ENCODE measurements at places on chromosomes 12 and 14.

DNA sequence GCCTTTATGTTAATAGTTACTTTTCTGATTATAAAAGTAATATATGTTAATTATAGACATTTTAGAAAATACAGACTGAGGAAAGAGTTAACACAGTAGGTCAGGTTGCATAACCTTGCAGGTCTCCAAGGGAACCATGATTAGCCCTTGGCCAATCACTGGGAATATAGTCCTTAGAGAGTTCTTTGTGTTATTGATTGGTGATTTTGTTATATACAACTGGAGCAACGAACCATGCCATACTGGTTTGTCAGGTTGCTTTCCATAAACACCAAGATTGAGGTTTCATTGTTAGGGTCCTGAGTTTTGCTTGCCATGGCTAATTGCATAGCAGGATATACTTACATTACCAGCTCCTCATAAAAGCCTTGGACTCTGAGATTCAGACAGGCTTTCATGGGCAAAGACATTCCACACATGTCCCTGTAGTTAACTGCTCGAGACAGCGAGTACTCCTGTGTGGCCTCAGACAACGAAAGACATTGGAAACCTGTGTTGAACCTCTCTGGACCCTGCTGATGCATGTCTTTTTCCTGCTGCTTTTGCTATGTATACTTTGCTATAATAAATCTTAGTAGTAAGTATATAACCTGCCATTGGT, 33.7 kb downstream of the MAPK1IP1L start:
- DNase-seq: no peak

DNA sequence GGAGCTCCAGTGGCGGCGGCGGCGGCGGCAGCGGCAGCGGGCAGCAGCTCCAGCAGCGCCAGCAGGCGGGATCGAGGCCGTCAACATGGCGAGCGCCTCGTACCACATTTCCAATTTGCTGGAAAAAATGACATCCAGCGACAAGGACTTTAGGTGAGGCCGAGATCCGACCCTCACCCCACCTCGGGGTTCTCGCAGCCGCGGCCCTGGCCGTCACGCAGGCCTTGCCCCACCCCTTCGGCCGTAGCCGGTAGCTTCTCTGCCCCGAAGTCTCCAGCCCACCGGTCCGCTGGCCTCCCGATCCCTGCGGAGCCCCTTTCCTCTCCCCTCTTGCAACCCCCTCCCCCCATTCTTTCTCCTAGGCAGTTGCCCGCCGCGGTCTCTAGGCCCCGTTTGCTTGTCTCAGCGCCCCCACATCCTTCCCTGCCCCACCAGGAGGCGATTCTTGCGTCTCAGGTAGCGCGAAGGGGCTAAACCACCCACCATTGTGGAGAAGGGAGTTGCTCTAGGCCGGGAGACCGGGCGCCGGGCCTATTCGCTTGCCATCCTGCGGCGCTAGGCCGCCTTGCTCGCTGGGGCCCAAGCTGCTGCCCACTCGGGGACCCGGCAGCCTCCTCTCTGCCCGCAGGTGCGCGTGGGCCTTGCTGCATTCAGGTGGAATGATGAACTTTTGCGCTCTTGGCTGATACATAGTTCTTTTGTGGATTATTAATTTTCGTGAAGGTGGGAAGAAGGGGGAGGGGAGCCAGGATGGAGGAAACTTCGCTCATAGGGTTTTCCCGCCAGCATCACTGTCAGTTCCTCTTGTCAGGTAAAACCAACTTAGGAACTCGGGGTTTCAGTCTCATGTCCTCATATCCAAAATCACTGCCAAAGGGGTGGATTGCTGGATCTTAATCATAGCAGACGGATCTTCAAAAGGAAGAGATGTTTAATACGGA, 745 bp downstream of the CAND1 start:
- DNase-seq: peak; percentile 29

GRCh38 chr14:103130965-103131364, 7.7 kb downstream of the TNFAIP2 start:
- DNase-seq: no peak

DNA sequence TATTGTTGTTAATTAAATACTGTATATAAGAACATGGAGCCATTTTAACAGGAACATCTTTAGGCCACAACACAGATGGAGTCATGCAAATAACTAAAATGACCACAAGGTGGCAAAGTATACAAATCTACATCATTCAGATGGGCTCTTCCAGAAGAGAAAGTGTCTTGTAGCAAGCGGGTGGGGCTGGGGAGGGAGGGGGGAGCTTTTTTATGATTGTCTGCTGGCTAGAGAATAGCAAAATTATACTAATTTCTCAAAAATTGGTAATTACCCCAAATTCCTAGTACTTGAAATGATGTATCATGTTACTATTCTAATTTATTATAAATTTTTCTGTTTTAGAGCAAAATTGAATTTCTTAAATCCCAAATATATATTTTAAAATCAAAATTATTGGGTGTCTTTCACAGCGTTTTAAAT, 378.7 kb downstream of the PRKD1 start:
- no peak for DNase-seq

GRCh38 chr14:73887694-73888459, 1.2 kb downstream of the ZNF410 start:
- DNase-seq: no peak

DNA sequence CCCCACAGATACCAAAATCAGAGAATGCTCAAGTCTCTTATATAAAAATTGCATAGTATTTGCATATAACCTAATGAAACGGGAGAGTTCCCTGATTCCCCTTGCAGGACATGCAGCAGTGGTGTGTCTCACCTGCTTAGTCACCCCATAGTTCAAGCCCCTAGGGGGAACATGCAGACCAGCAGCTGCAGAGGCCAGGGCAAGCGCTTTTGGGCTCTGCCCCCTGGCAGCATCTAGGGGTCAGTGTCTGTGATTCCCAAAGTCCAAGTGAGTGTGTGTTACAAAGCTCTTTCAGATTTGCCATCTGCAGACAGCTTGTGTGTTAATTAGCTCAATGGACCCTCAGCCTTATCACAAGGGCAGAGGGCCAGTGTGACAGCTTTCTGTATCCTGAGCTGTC, 110.1 kb downstream of the DNAI7 start:
- no peak for DNase-seq

DNA sequence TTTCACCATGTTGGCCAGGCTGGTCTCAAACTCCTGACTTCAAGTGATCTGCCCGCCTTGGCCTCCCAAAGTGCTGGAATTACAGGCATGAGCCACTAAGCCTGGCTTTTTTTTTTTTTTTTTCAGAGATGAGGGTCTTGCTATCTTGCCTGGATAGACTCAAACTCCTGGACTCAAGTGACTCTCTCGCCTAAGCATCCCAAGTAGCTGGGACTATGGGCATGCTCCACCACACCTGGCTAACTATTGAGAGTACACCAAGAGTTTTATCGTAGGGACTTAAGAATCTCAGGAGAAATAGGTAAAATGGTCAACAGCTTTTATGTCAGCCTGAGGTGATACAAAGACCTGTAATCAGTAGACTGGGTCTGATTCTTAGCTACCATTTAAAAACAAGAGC, 31.2 kb upstream of the SIX1 start:
- no peak for DNase-seq

DNA sequence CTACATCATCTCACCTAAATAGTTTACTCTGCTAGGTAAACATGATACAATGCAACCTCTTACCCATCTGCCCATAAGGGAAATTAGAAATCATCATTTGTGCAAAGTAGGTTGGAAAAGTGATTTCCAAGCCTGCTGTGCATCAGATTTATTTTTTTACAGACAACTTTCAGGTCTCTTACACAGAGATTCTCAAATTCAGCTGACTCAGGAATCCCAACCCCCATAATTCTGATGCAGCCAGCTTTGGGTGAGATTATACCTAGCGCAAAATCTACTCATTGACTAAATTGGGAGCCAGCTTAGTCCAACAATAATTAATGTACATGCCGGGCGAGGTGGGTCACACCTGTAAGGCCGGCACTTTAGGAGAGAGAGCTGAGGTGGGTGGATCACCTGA, 8.5 kb downstream of the SLC2A3 start:
- no peak for DNase-seq

DNA sequence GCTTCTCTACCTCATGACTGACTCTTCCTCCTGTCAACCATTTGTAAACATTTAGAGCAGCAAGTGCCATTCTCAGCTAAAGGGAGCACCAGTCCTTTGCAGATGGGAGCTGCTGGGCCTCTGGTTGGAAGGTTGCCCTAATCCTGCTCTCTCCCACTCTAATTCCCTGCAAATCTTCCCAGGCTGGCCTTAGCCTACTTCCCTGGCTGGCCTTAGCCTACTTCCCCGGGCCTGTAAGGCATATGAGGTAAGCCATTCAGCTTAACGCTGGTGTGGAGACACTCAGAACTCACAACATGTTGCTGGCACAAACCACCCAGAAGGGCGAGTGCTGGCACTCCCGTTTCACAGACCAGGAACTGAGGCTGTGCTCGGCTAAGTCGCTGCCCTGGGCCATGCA, 69.0 kb downstream of the CPSF2 start:
- DNase-seq: no peak

GRCh38 chr12:100959481-100959880, 164.9 kb downstream of the ANO4 start:
- no peak for DNase-seq

Measured in stimulated activated CD4-positive, alpha-beta T cell treated with anti-CD3 and anti-CD28 coated beads, Interleukin-1b, Interleukin-23, amount 100 ng/mL, for 1 hour (primary cell).